ENCODE measurements at places on chromosomes 6 and 20. TPM values are rescaled to one million over a fixed set of nuclear protein-coding genes. Genes with fewer than 3 reads are reported as not detected.

Gene SLC4A11
- 5.2 TPM for total RNA-seq

Gene IL20RA
- 0.40 TPM for total RNA-seq

Gene SAPCD1
- total RNA-seq = 1.6 TPM

Gene PLCB4
- 2.2 TPM for total RNA-seq

Gene CGAS
- total RNA-seq = 0.60 TPM

Gene SLC22A7
- not detected for total RNA-seq

Gene AGPAT4
- 6.8 TPM for total RNA-seq

Gene RNF146
- 25.7 TPM for total RNA-seq

Gene ADGB
- total RNA-seq = not detected

Gene ID1
- total RNA-seq = 838 TPM

Gene SS18L1
- total RNA-seq = 6.8 TPM

Gene HEY2
- 0.22 TPM for total RNA-seq

Gene OPRL1
- total RNA-seq = 3.0 TPM

Gene MLN
- total RNA-seq = not detected

Gene SLC22A16
- total RNA-seq = not detected

Gene PI3
- not detected for total RNA-seq

Gene SNRPB
- 211 TPM for total RNA-seq

Gene PCSK2
- total RNA-seq = not detected

Gene C6orf47
- total RNA-seq = 15.5 TPM

Gene HSPA12B
- 8.7 TPM for total RNA-seq

Gene PRL
- not detected for total RNA-seq

Gene TDRD6
- under 0.01 TPM for total RNA-seq

Gene ZNF831
- 0.20 TPM for total RNA-seq

Measured in lung microvascular endothelial cell (primary cell).